Endothelial cell (in vitro differentiated cells): ENCODE measurements at places on chromosomes 7 and 10.

DNA sequence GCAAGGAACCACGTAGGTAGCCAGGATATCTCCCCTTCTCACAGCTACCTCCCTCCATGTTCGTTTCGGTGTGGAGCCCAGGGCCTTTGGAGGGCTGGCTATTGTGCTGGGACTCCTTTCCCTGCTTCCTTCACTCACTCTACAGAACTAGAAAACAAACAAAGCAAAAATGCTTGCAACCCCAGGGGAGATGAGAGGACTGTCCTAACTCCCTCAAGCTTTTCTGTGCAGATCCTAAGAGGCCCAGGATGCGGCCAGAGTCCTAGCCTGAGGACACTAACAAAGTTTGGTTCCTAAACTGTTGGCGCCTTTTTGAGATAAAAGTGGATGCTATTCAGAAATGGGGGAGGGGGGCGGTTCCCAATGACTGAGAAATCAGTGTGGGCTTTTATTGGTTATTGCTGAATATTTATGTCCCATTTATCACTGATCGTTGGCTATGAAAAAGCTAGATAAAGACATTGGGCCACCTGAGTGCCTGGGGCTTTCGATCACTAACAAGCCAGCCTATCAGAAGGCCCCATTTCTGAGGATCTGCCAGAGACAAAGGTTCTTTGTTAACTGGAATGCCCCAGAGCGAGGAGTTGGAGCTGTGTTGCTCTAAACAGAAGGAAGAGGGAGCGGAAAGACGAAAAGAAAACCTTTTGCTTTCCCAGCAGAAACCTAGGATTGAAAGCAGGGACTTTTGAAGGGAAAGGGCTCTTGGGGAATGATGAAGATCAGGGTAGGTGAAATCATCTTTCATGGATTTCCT lies 95.2 kb upstream of the EGR2 start:
- H3K4me3 ChIP-seq, result no peak overlapping the region
- no peak overlapping the region for H3K27ac ChIP-seq
- H3K4me1 ChIP-seq, result peaks cover 8% of the 10 kb centered on the region
- no peak for DNase-seq
- H3K27me3 ChIP-seq, result peaks cover 1% of the 10 kb centered on the region
- H3K36me3 ChIP-seq, result no peaks in the 10 kb centered on the region

DNA sequence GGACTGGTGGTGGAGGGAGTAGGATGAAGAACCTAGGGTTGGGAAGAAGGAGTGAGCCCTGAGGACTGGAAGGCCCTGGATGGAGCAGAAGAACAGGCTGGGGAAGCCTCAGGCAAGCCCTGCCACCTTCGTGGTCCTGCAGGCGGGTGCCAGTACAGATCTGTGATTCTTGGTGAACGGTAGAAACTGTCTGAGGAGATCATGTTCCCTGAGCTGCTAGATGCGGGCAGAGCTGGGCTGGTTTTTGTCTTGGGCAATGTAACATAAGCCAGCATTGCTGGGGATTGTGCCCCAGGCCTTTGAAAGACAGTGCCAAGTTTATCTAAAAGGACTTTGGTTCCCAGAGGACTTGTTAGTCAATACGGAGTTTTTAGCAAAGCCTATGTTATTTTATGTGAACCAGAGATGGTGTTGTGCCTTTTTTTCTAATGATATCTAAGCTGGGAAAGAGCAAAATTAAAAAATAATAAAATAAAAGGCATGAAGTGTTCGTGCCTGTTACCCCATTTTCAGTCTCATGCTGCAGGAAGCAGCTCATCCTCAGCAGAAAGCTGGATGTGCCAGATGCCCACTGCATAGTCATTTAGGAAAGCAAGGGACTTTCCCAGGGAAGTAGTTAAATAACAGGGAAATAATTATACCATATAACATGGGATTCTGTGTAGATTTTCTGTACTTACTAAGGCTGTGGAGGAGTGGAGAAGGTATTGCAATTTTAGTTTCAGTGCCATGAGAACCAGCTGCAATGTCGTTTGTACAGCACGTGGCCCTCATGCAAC lies 24.4 kb upstream of the FIGNL1 start:
- H3K4me1 ChIP-seq, result no peaks in the 10 kb centered on the region
- H3K4me3 ChIP-seq, result no peak overlapping the region
- H3K36me3 ChIP-seq, result no peaks in the 10 kb centered on the region
- DNase-seq, result no peak
- peaks cover 3% of the 10 kb centered on the region for H3K27me3 ChIP-seq
- no peak overlapping the region for H3K27ac ChIP-seq

DNA sequence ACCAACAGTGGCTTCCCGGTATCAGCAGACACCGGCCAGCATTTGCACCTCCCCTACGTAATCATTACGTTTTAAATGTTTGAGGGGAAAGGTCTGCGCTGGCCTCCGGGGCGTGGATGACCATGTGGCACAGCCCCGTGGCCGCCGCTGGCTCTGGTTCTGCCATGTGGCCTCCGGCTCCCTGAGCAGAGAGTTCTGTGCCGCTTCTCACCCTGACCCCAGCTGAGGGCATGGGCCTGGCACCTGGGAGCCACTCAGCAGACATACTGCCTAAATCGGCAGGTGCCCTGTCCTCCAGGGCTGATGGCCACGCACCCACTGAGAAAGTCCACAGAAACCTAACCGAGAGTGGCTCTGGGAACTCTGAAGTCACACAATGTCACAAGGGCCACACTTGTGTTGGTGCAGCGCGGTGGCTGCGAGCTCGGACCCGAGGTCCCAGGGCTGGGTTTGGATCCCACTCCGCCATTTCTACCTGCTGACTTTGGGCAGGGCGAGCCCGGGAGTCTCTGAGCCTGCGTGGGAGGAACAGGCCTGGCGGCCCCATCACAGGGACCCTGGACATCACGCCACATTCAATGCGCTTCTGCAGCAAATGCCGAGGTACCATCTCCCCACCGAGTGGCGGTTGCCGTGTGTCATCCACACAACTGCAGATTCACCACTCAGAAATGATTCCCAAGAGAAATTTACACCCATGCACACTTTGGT lies 25.3 kb downstream of the CFAP46 start:
- H3K36me3 ChIP-seq, result no peaks in the 10 kb centered on the region
- H3K4me1 ChIP-seq, result no peaks in the 10 kb centered on the region
- no peak for DNase-seq
- no peaks in the 10 kb centered on the region for H3K27me3 ChIP-seq
- peak overlapping the region; percentile 21 for H3K27ac ChIP-seq

DNA sequence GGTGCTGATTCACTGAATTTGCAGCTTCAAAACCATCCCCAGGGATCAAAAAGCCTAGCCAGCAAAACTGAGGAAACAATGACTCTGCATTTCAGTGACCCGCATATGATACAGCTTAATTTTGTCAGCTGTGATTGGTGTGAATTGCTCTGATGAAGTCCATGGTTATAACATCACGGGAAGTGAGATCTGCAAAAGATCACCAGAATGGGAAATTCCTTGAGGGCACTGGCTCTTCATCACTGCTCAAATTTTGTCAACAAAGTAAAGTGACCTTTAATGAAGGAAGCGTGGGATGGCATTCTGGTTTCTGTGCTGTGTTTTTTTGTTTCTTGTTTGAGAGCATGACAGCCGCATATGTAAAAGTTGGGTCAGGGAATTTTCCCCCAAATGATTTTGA lies 745.9 kb downstream of the GATA3 start:
- no peaks in the 10 kb centered on the region for H3K36me3 ChIP-seq
- H3K27me3 ChIP-seq, result no peaks in the 10 kb centered on the region
- H3K4me1 ChIP-seq, result no peaks in the 10 kb centered on the region

GRCh38 chr7:146479040-146479439 lies 362.4 kb downstream of the CNTNAP2 start:
- no peaks in the 10 kb centered on the region for H3K36me3 ChIP-seq
- no peaks in the 10 kb centered on the region for H3K4me1 ChIP-seq
- no peaks in the 10 kb centered on the region for H3K27me3 ChIP-seq
- no peak overlapping the region for H3K27ac ChIP-seq

DNA sequence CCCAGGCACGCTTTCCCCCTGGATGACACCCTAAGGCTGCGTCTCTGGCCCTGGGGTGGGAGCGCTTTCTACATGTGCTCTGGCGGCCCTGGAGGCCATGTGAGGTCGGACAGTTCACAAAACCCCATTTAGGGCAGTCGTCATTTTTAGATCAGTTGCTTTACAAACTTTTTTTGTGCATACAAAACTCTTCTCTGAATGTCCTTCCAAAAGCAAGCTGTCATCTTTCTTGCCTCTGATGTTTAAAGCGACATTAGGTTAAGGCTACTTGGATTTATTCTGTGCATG lies 5.9 kb downstream of the MAFK start:
- H3K4me3 ChIP-seq, result no peak overlapping the region
- peaks cover 6% of the 10 kb centered on the region for H3K27me3 ChIP-seq
- peaks cover 2% of the 10 kb centered on the region for H3K4me1 ChIP-seq
- H3K27ac ChIP-seq, result peak overlapping the region; percentile 80

GRCh38 chr10:100339236-100339635 lies 7.8 kb upstream of the SCD start:
- H3K36me3 ChIP-seq, result no peaks in the 10 kb centered on the region
- H3K4me1 ChIP-seq, result peaks cover 17% of the 10 kb centered on the region
- no peaks in the 10 kb centered on the region for H3K27me3 ChIP-seq
- H3K4me3 ChIP-seq, result no peak overlapping the region
- no peak overlapping the region for H3K27ac ChIP-seq
- no peak for DNase-seq

DNA sequence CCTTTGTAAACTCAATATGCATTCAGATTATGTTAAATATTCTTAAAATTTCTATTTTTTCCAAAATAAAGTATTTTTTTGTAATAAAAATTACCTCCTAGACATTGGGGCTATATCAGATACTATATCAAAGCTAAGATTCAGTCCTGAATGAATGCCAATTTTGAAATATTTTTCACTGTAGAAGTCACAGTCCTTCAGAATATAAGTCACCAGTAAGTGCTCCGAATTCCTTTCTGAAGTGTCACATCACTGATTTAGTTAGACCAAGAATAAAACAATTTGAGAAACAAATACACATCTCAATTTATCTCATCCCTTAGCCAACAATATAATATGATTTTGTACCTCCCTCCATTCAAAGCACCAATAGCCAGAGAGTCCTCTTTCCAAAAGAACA lies 33.9 kb upstream of the GSAP start:
- H3K4me1 ChIP-seq, result peaks cover 10% of the 10 kb centered on the region
- peaks cover 3% of the 10 kb centered on the region for H3K36me3 ChIP-seq
- no peak overlapping the region for H3K4me3 ChIP-seq
- H3K27me3 ChIP-seq, result peaks cover 3% of the 10 kb centered on the region

DNA sequence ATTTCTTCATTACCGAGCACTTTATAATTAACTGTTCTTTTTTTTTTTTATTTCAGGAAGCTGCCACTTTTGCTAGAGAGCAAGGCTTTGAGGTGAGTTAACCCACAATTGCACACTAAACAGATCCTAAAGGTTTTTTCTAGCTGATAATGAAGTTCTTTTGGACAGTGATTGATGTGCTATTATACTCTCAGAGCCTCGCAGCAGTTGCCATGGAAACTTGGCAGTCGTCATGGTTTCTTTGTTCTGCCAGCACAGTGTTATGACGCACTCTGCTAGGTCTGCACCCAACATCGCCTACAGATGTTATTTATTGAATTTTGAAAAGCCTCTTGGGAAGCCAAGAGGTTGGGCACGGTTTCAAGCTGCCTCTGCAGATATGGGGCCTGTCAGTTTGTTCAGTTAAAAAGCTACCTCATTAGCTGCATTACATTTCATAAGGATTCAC lies 237.2 kb upstream of the KAT6B start:
- peaks cover 15% of the 10 kb centered on the region for H3K4me1 ChIP-seq
- H3K36me3 ChIP-seq, result no peaks in the 10 kb centered on the region
- H3K27ac ChIP-seq, result no peak overlapping the region
- H3K4me3 ChIP-seq, result no peak overlapping the region
- DNase-seq, result peak; percentile 14

- H3K36me3 ChIP-seq, result peaks cover 15% of the 10 kb centered on the region
- H3K4me1 ChIP-seq, result peaks cover 5% of the 10 kb centered on the region
- no peak for DNase-seq
These were observed 134.2 kb upstream of the KCNMA1 start for GRCh38 chr10:77771851-77772250.

GRCh38 chr10:107409522-107409921 lies 245.0 kb upstream of the SORCS1 start:
- no peak overlapping the region for H3K27ac ChIP-seq
- DNase-seq, result peak; percentile 9
- H3K4me1 ChIP-seq, result no peaks in the 10 kb centered on the region
- no peak overlapping the region for H3K4me3 ChIP-seq
- H3K36me3 ChIP-seq, result no peaks in the 10 kb centered on the region
- H3K27me3 ChIP-seq, result no peaks in the 10 kb centered on the region

GRCh38 chr7:1422512-1423263 lies 36.6 kb downstream of the MICALL2 start:
- H3K27me3 ChIP-seq, result peaks cover 8% of the 10 kb centered on the region
- no peaks in the 10 kb centered on the region for H3K4me1 ChIP-seq
- no peaks in the 10 kb centered on the region for H3K36me3 ChIP-seq
- no peak for DNase-seq
- H3K4me3 ChIP-seq, result no peak overlapping the region

DNA sequence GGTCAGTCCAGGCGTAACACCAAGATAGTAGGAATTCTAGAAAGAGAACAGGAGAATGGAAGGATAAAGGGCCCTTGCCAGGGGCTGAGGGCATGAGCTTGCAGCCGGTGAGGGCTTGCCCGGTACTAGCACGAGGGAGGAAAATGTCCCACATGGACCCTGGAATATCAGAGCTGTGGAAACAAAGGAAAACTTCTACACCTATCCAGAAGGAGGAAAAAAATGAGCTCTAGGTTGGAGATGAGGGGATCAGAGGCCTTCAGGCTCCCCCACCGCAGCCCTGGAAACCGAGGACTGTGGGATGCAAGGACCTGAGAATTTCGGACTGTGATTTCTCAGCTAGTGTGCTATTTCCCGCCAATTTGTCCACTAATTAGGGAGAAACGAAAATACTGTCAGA lies 22.1 kb downstream of the RAMP3 start:
- no peak overlapping the region for H3K4me3 ChIP-seq
- H3K4me1 ChIP-seq, result no peaks in the 10 kb centered on the region
- H3K27ac ChIP-seq, result no peak overlapping the region
- H3K36me3 ChIP-seq, result no peaks in the 10 kb centered on the region
- H3K27me3 ChIP-seq, result peaks cover 15% of the 10 kb centered on the region
